ENCODE measurements at places on chromosomes 6 and 20.

- DNase-seq: no peak
Observed at GRCh38 chr6:19669206-19669605, 168.0 kb upstream of the ID4 start.

DNA sequence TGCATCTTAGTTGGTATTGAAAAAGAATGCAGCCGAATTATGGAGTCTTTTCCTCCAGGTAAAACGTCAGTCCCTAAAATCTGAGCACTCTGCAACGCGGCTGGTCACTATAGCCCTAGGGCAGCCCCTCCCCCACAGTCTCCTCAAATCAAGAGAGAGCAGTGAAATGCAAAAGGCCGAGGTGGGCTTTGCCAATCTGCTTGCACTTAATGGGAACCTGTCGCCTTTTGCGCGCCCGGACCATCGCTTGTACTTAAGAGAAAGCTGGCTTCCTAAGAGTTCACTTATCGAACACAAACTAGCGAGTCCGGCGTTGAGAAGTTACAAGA lies 447 bp downstream of the MCM3 start:
- DNase-seq: no peak

DNA sequence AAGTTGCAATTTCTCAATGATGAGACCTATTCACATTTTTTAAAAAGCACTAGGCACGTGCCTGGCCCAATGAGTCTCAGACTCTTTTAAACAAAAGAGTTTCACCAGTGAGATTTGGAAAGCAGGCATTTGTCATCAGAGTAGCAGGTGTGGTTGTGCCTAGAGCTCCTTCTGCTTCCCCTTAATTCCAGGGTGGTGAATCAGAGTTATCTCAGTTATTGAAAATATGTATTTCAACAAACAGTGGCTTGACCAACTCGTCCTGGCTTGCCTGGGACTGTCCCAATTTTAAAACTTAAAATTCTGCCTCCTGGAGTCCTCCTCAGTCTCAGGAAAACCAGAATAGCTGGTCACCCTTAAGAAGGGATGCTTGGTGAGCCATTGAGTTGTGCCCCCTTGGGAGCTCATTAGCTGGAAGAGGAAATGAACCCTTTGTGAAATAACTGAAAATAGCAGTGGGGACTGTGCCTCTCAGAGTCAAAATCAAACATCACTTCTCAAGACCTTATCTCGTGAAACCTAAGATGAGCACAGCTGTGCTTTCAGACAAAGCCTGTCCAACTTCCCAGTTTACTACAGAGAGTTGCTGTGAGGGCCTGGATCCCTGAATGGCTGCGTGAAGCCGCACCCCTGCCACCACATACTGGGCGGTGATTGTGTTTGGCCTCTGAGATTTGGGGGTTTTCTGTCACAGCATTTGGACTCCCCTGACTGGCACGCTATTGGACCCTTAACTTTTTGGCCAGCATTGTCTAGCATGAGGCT lies 116.3 kb downstream of the ANKRD60 start:
- DNase-seq: peak; percentile 31

- no peak for DNase-seq
Observed at GRCh38 chr6:106110164-106110826, 24.2 kb downstream of the PRDM1 start.

GRCh38 chr6:31737315-31737990 lies 1.1 kb upstream of the CLIC1 start:
- DNase-seq: no peak

GRCh38 chr6:133301835-133302234 lies 60.7 kb downstream of the EYA4 start:
- DNase-seq: no peak

DNA sequence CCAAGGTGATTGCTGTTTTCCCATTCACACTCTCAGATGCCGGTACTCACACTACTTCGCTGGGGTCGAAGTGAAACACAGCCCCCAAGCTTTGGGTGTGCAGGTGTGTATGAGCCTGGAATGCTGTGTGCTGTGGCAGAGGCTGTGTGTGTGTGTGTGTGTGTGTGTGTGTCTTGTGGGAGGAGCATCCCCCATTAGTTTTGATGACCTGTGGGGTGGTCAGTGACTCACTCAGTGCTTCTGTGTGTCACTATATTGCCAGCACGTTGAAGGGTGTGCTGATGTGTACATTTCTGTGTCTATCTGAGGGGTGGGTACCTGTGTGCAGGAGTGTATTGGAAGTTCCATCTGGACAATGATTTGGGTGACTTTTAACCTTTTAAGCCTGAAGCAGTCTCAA lies 5.0 kb upstream of the SLC12A5 start:
- DNase-seq: no peak

Measured in GM04504 (cell line).